WTC11 (cell line): ENCODE measurements at places on chromosomes 12 and 14. TPM values are rescaled to one million over a fixed set of nuclear protein-coding genes. Genes with fewer than 3 reads are reported as not detected.

DNA sequence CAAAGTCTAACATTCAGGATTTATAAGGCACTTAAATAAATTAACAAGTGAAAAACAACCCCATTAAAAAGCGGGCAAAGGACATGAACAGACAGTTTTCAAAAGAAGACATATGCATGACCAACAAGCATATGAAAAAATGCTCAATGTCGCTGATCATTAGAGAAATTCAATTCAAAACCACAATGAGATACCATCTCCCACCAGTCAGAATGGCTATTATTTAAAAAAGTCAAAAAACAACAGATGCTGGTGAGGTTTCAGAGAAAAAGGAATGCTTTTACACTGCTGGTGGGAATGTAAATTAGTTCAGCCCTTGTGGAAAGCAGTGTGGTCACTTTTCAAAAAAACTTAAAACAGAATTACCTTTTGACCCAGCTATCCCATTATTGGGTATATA lies 60.7 kb upstream of the BDKRB2 start:
- no peak for DNase-seq

- DNase-seq = no peak
These were observed 34.3 kb downstream of the OVCH1 start for GRCh38 chr12:29463198-29463597.

GRCh38 chr12:54191550-54192022 lies 2.8 kb upstream of the SMUG1 start:
- DNase-seq = peak; percentile 87

ACAD10 gene
- 29.1 to 37.5 TPM (median 37.1 TPM) in 3 replicates for total RNA-seq

DNA sequence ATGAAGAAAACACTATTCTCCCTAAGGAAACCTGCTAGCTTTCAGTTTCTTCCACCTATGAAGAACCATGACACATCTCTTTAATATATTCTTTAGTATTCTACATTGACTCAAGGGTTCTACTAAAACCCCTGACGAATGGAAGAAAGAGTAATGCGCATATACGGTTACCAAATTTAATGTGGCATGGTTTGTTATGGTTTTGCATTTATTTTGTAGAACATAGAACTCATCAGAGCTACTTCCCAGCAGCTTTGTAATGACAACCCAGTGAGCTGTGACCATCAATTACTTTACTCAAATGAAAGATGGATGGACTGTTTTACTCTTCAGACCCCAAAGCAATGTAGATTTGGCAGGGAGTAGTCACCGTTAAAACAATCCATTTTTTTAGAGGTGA lies 19.2 kb downstream of the PTHLH start:
- DNase-seq = no peak

RGS6 gene
- total RNA-seq = 1.0 to 1.2 TPM (median 1.2 TPM) in 3 replicates

AMDHD1 gene
- total RNA-seq = 0.62 to 1.6 TPM (median 1.1 TPM) in 3 replicates

DNA sequence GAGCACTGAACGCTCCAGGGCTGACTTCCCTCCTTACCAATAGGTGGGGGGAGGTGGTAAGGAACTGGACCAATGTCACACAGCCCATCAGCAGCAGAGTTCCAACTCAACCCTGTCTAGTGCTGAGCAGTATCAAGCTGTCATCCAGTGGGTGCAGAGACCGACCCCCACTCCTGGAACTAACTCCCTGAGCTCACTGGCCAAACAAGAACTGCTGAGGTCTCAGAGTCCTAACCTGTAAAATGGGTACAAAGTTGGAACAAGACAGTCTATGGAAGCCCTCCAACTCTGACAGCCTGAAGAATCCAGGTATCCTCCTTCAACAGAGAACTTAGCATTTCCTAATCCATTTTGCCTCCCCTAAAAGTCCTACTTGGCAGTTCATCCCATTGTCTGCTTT lies 91.1 kb upstream of the CLMN start:
- no peak for DNase-seq

GRCh38 chr12:45388545-45388944 lies 172.7 kb downstream of the ANO6 start:
- DNase-seq = no peak

DNA sequence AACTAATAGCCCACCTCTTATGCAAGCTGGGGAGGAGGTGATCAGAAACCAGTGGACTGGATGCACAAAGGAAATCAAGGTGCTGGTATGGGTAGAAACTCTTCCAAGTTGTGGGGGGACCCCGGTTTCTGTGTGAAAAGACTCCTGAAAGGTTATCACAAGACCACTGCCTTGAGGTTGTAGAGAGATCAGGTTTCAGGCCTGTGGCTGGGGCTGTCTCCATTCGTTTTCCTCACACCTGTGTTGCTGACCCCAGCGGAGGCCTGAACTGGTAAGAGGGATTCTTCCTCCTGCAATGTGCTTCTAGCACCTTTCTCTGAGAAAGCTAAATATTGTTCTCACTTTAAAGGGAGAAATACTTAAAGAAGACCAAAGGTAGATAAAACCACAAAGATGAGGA lies 9.3 kb upstream of the OR4K5 start:
- no peak for DNase-seq

DNA sequence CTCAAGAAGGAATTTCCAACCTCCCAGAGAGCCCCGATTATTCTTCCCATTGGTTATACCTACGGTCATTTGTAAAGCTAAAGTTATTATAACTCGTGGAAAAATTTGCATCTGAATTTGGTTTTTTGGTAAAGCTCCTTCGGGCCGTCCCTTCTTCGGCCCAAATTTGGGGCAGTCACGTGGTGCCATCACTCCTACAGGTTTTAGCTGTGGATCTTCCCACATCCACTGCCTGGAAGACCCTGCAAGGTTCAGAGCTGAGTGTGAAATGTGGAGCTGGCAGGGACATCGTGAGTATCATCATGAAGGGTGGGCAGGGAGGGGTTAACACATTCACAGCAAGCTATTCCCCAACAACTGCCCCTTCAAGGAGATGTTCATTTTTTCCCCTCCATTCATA lies 105.7 kb downstream of the NT5DC3 start:
- DNase-seq = no peak

- DNase-seq = no peak
These were observed 62.6 kb downstream of the SEL1L start for GRCh38 chr14:81471062-81471461.

DNA sequence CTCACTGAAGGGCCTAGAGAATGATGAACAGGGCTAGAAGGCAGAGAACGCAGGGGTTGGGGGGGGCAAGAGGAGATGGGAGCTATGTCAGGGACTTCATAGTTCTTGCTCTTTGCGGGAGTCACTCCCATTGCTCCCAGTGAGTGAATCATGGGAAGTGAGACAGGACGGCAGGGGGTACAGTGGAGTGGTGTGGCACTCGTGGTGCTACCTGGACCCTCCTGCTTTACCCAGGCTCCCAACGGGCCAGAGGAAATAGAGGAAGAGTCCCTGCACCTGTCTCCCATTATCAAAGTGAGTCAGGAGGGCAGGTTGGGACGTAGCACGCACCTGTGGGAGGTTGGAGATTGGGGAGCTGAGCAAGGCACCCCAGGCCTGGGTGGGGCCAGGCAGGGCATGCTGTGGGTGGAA lies 1.3 kb upstream of the KRT8 start:
- no peak for DNase-seq
